ENCODE measurements at places on chromosomes 12 and 14.

GRCh38 chr14:21712036-21712435, 38.4 kb upstream of the OR4E1 start:
- no peaks in the 10 kb centered on the region for H3K4me1 ChIP-seq
- no peaks in the 10 kb centered on the region for H3K36me3 ChIP-seq
- no peak overlapping the region for H3K27ac ChIP-seq
- H3K27me3 ChIP-seq, result no peaks in the 10 kb centered on the region
- no peak overlapping the region for H3K4me3 ChIP-seq

DNA sequence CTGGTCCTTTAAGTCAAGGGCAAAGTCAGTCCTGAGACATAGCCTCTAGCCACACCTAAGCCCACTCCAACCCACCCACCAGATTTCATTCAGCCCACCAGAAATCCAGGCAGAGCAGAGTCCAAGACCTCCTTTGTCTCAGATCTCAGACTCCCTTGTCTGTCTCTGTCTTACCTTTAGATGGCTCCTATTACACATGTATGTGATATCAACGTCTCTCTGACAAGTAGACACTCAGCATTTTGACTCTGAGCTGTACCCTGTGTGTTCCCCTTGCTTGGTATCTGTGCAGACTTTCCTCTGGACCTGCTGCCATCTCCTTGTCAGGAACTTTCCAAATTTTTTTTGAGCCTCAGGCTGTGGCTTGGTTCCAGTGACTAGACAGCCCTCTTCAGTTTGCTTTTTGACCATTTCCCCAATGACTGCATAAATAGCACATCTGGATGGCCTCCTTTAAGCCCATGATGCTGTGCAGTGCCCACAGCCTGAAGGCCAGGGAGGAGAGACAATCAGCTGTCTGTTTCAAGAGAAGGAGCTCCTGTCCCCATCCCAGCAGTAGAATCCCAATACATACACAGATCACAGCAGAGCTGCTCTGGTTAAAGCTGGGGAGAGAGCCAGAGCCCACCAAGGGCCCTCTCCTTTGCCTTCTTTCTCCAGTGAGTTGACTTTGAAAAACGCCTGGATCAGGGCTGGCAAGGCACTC, 7.0 kb downstream of the POU6F1 start:
- no peaks in the 10 kb centered on the region for H3K36me3 ChIP-seq
- H3K4me1 ChIP-seq, result no peaks in the 10 kb centered on the region
- H3K27me3 ChIP-seq, result no peaks in the 10 kb centered on the region
- H3K4me3 ChIP-seq, result no peak overlapping the region
- H3K27ac ChIP-seq, result no peak overlapping the region

GRCh38 chr12:47802312-47802711, 17.4 kb downstream of the HDAC7 start:
- no peak overlapping the region for H3K27ac ChIP-seq
- H3K36me3 ChIP-seq, result peaks cover 38% of the 10 kb centered on the region
- DNase-seq, result no peak
- H3K4me1 ChIP-seq, result no peaks in the 10 kb centered on the region

- no peak for DNase-seq
- H3K36me3 ChIP-seq, result peaks cover 1% of the 10 kb centered on the region
- H3K27me3 ChIP-seq, result no peaks in the 10 kb centered on the region
- no peaks in the 10 kb centered on the region for H3K4me1 ChIP-seq
Observed at GRCh38 chr12:111359914-111360276, 9.0 kb downstream of the PHETA1 start.

- H3K4me1 ChIP-seq, result no peaks in the 10 kb centered on the region
- DNase-seq, result no peak
- H3K36me3 ChIP-seq, result no peaks in the 10 kb centered on the region
- no peak overlapping the region for H3K4me3 ChIP-seq
Observed at GRCh38 chr12:22712083-22712482, 87.1 kb downstream of the ETNK1 start.

Data from keratinocyte (primary cell).